Activated naive CD8-positive, alpha-beta T cell treated with anti-CD3 and anti-CD28 coated beads, Interleukin-2, amount 50 U/mL, for 16 hours (primary cell): ENCODE measurements at places on chromosomes 13 and 19.

GRCh38 chr13:81197483-81197882, 856.6 kb upstream of the SPRY2 start:
- no peak for DNase-seq

DNA sequence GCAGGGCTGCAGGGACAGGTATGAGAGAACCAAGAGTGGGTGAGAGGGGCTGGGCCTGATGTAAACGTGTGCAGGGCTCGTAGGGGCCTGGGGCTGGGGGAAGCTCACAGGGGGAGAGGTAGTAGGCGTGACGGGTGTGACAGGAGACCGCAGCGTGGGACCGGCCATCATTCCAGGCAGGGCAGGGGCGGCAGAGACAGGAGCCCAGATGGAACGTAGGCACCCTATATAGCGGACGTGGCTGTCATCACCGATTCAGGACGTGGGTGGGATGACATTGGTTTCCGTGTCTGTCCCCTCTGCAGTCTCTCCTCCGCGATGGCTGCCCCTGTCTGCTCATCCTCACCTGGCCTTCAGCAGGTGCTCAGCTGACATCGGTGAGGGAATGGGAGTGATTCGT, 48.4 kb downstream of the IER2 start:
- no peak for DNase-seq

DNA sequence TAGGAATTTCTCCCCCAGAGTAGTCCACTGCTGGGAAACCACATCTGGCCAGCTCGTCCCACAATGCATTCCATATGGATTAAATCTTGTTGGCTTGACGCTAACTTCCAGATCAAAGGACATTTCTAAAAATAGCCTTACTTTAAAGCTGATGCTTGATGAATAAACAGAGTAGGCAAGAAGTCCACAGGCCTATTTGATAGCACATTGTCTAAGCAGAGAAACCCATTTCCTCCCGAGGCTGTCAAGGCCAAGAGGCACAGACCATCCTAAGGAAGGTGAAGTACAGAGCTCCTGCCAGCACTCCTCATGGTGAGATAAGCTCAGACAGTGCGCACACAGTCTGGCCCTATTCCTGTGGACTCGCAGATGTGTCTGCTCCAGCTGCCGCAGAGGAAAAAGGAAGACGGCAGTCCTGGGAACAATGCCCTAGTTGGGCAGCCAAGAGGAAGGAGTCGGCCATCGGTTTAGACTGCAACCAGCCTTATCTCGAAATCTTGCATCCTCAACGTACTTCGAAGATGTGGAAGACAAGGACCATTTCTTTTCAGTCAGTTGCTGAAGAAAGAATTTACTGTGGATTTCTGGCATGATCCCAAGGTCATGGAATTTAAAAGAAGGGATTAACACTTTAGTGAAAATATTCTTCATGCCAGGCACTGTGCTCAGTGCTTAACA, 156.8 kb downstream of the RGCC start:
- no peak for DNase-seq

- DNase-seq = no peak
Observed at GRCh38 chr13:77779552-77780272, 82.2 kb downstream of the SLAIN1 start.

GRCh38 chr13:33321686-33322542, 36.4 kb upstream of the STARD13 start:
- no peak for DNase-seq

DNA sequence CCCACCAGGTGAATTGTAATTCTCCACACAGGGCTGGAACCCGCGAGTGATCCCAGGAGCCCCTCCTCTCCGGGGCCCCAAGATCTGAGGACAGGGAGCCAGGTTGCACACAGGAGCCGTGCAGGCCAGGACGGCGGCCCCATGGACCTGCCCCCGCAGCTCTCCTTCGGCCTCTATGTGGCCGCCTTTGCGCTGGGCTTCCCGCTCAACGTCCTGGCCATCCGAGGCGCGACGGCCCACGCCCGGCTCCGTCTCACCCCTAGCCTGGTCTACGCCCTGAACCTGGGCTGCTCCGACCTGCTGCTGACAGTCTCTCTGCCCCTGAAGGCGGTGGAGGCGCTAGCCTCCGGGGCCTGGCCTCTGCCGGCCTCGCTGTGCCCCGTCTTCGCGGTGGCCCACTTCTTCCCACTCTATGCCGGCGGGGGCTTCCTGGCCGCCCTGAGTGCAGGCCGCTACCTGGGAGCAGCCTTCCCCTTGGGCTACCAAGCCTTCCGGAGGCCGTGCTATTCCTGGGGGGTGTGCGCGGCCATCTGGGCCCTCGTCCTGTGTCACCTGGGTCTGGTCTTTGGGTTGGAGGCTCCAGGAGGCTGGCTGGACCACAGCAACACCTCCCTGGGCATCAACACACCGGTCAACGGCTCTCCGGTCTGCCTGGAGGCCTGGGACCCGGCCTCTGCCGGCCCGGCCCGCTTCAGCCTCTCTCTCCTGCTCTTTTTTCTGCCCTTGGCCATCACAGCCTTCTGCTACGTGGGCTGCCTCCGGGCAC, 3.9 kb downstream of the FFAR1 start:
- DNase-seq = no peak

- no peak for DNase-seq
Observed at GRCh38 chr13:84050536-84050935, 168.3 kb upstream of the SLITRK1 start.

DNA sequence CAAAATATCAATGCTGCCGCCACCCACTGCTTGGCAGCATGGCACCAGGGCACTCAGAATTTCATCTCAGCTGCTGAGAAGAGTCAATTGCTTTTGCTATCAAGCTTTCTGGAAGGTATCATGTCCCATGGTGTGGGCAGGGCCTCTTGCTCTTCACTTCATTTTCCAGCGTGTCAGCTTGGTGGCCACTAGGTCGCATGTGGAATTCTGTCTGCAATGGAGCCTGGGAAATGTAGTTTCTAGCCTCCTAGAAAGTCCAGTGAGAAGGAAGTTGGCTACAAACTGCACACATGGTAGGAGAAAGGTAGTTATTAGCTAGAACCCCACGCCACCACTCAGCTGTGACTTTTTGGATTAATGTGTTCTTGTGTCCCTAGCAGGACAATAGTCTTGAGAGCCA, 105.3 kb downstream of the MYO16 start:
- DNase-seq = no peak

- no peak for DNase-seq
Observed at GRCh38 chr13:107590556-107590955, 624.8 kb downstream of the LIG4 start.

GRCh38 chr13:47521890-47522487, 479.1 kb downstream of the SUCLA2 start:
- no peak for DNase-seq

- no peak for DNase-seq
Observed at GRCh38 chr13:98200211-98200878, 23.3 kb upstream of the RNF113B start.

DNA sequence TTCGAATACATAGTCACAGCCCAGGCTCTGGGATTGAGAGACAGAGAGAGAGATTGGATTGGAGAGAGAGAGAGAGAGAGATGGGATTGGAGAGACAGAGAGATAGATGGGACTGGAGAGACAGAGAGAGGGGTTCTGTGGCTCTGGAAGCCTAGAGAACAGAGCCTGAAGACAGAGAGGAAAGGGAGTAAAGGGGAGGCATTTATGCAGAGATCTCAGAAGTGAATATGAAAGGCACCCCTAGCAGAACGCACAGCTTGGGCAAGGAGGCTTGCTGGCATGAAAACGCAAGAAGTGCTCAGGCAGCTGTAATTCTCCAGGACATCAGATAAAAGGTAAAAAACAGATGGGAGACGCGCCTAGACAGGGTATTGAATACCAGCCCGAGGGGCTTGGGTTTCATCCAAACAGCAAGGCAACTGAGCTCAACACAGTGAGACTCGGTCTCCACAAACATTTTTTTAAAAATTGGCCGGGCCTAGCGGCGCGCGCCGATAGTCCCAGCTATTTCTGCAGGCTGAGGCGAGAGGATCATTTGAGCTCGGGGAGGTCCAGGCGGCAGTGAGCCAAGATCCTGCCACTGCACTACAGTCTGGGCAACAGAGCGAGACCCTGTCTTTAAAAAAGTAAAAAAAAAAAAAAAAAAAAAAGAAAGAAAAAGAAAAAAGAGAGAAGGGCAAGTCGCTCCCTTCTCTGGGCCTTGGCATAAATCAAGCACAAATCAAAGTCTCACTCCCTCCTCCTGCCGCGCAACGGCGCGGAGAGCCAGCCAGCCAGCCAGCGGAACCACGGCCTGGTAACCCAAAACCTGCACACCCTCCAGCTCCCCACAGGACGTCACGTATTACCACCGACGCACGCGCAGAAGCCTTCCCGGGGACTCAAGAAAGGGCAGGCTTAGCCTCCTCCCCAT, 774 bp upstream of the PPP2R1A start:
- no peak for DNase-seq

DNA sequence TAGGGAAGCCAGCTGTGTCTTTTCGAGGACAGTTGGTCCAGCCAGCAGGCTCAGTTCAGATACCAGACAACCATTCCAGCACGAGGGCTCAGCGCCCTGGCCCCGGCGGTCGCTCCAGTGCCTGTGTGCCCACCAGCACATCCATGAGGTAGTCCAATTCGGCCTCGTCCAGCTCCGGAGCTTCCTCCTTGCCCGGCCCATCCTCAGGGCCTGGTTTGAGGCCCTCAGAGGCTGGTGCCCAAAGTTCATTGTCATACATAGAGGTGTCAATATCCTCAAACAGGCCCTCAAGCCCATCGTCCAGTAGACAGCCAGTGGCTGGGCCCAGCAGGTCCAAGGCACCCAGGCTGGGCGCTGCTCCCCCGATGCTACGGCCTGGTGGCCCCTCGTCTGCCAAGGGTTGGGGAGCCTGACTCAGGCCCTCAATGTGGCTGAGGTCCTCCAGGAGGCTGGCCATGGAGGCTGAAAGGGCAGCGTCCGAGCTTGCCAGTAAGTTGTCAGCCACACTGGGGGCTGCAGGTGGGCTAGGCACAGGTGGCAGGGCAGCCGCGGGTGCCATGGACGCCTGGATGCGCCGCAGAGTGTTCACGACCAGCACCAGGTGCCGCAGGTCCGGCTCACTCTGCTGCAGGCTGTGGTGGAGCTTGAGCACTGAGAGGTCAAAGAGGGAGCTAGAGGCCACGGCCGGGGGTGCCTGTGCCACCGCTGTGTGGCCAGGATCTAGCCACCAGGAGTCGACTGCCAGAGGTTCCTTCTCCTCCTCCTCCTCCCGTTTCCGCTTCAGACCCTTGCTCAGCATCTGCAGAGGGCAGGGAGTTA, 2.8 kb downstream of the SERTAD1 start:
- no peak for DNase-seq

DNA sequence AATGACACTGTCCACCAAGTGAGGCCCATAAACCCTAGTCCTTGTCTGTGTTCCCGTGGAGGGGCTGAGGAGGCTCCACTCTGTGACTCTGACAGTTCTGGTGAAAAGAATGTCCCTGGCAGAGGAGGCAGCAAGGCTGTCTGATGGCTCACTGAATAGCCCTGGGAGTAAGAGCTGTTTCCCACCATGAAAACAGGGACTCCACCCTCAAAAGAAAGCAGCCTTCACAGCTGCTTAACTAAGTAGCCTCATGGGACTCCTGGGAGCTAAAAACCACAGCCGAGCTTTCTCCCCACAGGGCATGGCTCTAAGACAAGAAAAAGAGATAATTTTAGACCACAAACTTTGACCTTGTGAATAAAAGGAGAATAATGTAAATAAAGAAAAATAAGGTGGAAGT, 135.1 kb upstream of the FRY start:
- DNase-seq = no peak

DNA sequence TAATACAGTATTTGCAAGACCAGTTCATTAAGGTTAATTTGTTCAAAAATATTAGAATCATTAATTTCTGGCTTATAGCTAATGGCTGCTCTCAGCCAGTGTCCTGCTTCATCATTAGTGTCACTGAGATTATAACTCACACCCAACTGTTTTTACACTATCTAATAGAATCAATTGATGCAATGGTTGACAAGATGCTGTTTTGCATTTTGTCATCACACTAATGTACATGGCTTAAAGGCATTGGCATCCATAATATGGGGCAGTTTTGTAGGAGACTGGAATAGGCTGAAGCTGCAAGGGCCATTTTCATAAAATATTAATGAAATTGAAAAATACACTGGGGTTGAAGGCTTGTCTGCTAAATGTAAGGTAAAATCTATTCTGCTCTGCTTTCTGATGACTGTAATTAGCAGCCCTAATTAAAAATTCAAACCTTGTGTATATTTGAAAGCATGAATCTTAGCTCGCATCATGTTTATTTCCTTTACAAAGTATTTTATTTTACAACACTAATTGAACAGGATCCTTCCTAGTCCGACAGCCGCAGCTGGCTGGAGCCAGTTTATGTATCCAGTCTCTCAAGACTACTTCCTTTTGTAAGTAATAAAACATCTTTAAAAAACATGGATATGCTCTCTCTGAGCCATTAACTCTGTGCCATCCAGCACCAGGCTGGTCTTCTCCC, 296.7 kb downstream of the POU4F1 start:
- DNase-seq = no peak

GRCh38 chr19:9076901-9077300, 10.0 kb upstream of the OR1M1 start:
- DNase-seq = no peak

DNA sequence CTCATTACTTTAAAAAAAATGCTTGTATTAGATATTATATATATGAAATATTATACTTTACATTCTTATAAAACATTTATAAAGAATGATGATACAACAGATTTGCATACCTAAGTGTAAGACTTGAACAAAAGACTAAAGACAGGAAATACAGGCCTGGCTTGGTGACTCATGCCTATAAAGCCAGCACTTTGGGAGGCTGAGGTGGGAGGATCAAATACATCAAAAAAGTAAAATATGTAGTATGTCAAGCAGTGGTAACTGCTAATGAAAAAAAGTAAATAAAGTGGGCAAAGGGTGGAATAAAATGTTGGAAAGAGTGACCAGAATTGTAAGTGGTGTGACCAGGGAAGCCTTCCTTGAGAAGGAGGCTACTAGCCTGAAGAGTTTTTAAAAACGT, 133.7 kb downstream of the GGACT start:
- no peak for DNase-seq

DNA sequence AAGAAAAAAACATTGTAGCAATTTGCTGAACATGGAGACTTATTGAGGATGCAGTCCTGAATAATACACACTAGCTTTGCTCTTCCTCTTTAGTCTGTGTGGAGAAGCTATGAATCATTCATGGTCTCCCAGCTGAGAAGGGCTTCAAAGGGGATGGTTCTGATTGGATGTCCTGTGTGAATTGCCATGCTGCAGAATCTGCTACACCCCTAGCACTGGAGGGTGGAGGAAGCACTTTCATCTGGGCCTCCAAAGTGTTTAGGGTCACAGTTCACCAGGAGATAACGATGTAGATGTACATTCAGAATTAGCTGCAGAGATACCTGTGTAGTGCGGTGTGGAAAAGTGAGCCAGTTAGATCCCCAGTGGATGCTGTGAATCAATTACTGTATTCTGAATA, 321.1 kb upstream of the EDNRB start:
- DNase-seq = no peak

GRCh38 chr13:58994777-58995176, 1169.0 kb downstream of the DIAPH3 start:
- no peak for DNase-seq
